ENCODE measurements at places on chromosomes 6 and 20.
A peak's percentile ranks its signal among the peaks of the same experiment; 100 is the strongest.

- no peak for DNase-seq
These were observed 5.9 kb upstream of the TCP11 start for GRCh38 chr6:35147026-35147425.

DNA sequence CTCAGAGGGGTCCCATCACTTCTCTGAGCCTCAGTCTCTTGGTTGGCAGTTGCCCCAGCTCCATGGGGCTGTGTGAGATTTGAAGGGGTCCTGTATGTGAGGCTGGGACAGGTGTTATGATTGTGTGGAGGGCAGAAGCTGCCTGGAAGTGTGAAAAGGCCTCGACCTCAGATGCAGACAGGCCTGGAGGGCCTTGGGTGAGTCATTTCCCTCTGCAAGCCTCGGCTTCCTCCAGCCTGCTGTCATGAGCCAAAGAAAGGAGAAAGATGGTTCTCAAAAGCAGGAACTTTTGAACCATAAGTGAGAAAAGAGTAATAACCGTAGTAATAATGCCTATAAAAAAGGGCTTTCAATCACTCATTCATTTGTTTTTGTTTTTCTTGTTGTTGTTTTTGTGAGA, 37.5 kb downstream of the SNAI1 start:
- DNase-seq = no peak

GRCh38 chr6:4322846-4323309, 187.5 kb upstream of the ECI2 start:
- DNase-seq = no peak

DNA sequence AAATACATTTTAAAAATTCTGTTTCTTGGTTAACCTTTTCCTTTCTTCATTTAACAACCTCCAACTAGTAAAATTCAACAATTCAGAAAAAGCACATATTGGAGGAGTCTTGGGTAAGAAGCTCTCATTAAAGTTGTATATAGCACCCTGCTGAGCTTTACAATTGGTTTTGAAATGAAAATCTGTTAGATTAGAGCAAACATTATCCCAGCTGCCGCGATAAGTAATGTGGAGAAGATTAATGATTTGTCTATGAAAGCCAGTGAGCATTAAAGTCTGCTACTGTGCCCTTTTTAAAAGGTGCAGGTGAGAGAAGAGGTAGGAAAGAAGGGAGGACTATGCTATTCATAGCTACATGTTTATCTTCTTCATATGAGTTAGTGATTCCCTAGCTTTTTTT, 201.5 kb downstream of the ZFAND3 start:
- no peak for DNase-seq

DNA sequence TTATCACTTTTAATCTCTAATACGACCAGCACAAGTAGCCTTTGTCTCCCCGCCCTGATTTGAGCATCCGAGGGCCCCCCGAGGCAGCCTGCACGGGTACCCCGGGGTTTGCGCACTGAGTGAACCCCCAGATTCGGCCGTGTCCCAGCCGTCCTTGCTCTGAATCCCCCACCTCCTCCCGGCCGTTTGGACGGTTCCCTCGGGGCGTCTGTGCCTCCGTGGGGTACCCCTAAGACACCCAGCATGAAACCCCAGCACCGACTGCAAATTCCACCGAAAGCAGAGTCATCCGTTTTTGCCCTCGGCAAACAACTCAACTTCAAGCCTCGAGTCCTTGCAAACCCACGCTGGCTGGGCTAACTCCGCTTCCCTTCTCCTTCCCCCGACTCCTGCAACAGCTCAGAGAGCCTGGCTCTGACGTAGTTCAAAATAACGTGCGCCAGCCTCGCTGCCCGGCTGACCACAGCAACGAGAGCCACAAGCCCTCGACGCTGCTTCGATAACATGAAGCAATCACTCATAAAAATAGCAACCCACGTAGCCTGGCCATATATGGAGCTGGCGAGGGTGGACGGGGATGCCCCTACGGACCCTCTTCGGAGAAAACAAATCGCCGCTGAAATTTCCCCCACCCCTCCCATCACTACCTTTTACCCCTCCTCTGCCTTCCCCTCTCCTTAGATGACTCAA, 764 bp upstream of the SNAP25 start:
- no peak for DNase-seq

DNA sequence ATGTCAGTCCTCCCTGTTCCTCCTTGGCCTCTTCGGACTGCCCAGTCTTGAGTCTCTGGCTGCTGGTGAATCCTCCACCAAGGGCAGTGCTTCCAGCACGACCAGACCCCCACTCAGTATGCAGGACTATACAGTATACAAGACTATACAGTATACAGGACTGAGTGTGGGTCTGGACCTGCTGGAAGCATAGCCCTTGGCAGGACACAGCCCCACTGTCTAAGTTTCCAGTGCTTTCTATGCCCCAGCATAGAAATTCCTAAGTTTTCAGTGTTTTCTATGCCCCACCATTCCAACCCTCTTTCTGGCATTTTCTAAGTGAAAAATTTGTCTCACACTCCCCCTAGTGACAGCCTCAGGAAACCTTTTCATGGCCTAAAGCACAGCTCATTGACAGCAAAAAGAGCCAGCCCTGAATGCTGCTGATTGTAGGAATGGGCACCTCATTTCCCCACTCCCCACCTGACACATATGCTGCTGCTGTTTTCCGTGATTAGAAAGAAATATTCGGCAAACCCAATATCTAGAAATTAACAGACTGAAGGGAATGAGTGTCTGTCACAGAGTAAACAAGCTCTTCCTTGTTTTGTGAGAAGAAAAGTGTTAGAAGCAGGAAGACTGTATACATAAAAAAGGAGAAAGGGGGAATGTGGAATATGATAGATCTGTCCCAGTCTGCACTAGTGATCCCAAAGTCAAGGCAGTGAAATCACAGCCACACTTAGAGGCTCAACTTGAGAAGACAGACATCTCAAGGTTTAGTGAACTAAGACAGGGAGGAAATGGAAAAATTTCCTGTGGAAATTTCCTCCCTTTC, 206.9 kb downstream of the IBTK start:
- DNase-seq = peak; percentile 24

DNA sequence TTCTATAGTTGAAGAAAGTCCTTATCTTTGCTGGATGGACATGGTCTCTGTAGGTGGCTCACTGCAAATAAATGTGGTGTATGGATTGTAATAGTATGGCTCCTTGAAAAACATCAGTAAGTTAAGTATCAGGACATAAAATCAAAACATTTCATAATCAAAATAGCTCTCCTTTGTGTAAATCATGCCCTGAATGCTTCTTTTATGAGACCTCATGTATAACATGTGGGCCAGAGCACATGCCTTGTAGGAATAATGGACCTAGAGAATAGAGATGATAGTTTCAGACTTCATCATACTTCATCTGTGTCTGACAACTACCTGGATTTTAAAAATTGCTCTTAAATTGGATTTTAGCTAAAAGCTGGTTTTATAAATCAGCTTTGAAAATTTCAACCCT, 159.9 kb downstream of the ASCC3 start:
- no peak for DNase-seq

GRCh38 chr20:50654904-50655303, 36.4 kb downstream of the RIPOR3 start:
- DNase-seq = no peak

GRCh38 chr6:129684323-129684884, 25.6 kb downstream of the ARHGAP18 start:
- DNase-seq = no peak

DNA sequence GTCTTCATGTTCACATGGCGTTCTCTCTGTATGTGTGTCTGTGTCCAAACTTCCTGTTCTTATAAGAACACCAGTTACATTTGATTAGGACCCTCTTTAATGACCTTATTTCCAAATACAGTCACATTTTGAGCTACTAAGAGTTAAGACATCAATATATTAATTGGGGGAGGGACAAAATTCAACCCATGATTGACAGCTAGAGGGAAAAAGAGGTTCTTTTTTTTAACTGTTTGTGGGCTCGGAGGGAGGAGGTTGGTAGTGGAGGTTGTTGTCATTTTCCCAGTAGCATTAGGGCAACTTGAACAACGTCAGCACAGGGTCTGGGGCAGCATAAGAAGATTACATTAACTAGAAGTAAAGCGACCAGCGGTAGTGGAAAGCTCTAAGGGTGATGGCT, 2.3 kb upstream of the GMDS start:
- no peak for DNase-seq

DNA sequence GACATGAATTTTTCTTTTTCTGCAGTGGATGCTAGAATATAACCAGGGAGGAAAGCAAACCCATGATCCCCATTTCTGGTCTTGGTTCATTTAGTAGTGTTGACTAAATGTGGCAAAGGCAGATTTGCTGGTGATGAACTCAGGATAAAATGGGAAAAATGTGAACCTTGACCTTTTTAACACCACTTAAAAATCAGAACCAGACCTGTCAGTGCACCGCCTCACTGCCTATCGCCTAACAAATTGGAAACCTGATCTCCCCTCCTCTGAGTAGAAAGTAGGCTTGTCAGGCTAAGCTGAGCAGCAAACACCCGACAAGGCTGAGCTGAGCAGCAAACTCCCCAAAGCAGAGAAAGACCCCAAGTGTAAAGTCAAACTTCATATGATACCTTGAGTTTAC, 254.8 kb downstream of the FOXC1 start:
- no peak for DNase-seq

- DNase-seq = peak; percentile 67
These were observed 10.5 kb downstream of the SYTL3 start for GRCh38 chr6:158660333-158660754.

DNA sequence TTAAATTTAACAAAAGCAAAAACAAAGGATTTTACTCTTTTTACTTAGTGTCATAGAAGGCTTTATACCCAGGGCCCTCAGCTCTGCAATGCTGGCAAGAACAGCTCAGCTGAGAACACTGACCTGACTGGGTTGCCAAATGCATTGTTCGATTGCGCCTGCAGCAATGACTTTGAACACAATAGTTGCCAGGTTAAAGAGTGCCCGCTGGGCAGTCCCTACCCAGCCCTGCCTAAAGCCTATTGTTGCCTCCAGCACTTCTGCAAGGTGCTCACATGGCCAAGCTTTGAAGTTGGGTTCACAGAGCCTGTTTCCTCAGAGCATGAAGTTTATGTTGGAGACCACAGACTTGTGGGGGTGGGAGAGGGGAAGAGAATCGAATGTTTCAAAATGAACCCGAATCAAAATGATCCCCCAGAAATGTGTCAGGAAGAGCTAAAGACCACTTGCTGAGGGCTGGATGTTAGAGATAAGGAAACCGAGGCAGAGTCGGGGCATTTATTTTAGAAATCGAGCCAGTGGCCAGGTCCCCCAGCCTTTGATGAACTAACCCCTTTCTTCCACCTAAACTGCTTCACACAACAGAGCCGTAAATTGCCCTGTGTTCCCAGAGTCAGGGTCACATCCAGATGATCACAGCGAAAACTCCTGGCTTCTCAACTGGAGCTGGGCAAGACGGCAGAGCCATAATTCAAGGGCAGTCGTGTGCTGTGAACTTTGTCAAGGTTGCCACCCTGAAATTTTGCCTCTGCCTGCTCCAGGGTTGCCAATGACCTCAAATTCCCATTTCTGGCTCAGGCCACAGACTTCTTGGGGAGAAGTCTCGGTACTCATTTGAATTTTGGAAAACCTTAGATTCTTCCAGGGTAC, 55.0 kb downstream of the FOXA2 start:
- no peak for DNase-seq

DNA sequence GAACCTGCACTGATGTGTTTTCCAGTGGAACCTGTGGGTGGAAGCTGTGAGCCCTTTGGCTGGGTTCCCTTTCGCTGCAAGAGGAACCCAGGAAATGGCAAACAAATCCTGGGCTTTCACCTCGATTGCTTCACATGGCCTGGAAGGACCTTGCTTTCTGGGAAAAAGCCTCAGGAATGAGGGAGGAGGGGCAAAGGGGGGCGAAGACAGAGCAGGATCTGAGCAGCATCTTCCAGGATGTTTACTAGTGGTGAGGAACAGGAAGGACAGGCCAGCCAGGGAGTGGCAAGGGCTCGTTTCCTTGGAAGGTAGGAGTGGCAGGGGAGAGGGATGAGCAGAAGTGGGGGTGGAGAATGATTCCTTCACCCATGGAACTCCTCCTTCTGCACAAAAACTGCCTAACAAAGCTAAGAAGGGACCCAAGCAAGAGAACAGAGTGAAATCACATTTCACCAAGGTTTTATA, 5.9 kb downstream of the SLC2A10 start:
- no peak for DNase-seq

DNA sequence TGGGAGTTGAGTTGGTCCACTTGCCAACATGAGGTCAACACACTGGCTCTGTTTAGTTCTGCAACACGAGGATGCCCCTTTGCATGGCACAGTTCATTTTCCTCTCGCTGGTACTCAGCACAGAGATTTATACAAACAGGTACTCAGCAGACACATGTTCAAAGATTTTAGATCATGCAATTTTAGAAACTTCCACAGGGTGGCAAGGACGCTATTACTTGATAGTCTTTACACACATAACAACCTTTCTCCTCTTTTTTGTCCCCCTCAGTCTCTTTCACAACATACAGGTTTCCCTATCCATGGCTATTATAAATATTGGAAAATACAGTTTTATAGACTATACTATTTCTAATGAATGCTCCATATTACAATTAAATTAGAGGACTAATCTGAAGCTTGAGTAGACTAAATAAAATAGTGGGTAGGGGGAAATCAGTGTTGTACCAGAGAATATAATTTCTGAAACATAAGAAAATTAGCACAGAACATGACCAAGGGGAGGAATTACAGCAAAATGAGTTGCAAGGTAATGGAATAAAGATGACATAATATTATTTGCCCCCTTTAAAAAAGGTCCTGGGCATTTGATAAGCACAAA, 331.8 kb upstream of the BTBD3 start:
- no peak for DNase-seq

GRCh38 chr20:17823409-17824144, 123.8 kb downstream of the BANF2 start:
- no peak for DNase-seq

- no peak for DNase-seq
These were observed 16.6 kb downstream of the DNAAF9 start for GRCh38 chr20:3390759-3391425.

DNA sequence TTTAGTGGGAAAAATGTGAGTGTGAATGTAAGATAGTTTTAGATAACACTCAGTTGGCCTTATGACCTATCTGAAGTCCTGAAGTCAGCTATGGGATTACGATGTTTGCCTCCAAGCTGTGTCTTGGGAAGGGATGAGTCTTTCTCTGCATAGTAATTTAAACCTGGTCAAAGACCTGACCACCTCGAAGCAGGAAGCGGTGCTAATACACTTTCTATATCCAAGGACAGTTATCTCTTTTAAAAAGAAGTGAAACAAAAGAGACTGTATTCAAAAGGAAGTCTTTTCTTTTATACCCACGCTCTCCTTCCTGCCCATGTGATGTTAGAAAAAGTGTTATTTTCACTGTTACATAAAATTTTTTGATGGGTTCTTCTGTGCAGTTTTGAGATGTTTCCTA, 94.9 kb downstream of the JARID2 start:
- peak; percentile 42 for DNase-seq

- no peak for DNase-seq
These were observed 26.5 kb upstream of the DACT2 start for GRCh38 chr6:168345896-168346754.

GRCh38 chr6:52929321-52930164, 20.0 kb upstream of the GSTA3 start:
- DNase-seq = no peak
